Activated CD4-positive, alpha-beta memory T cell treated with anti-CD3 and anti-CD28 coated beads for 36 hours (primary cell): ENCODE measurements at places on chromosomes 4 and X.

DNA sequence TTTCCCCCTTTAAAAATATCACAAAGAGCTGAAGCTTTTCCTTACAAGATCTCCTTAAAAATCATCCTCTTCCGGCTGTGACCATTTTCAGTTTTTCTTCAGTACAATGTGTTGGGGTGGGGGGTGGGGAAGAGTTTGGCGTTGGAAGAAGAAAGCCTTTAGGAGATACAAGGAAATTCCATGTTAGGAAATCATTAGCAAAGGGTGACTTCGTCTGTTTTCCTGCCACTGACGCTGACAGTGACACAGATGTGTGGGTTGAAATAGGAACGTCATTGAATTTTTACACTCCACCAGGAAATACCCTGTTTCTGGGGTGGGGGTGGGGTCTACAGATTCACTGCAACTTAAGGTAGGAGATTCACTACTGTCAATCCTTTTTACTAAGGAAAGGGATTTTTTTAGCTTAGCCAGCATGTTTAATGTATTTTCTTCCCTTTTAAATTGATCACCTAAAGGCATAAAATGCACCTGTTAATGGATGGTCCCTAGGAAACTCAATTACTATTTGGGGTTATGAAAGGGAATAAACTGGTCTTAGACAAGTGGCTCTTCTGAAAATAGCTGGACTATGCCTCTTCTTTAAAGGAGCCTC is 3.9 kb downstream of the MAMLD1 start:
- peak; percentile 25 for DNase-seq
- peak overlapping the region; percentile 64 for H3K27ac ChIP-seq
- peaks cover 15% of the 10 kb centered on the region for H3K4me1 ChIP-seq
- no peaks in the 10 kb centered on the region for H3K36me3 ChIP-seq
- peak overlapping the region; percentile 78 for H3K4me3 ChIP-seq

DNA sequence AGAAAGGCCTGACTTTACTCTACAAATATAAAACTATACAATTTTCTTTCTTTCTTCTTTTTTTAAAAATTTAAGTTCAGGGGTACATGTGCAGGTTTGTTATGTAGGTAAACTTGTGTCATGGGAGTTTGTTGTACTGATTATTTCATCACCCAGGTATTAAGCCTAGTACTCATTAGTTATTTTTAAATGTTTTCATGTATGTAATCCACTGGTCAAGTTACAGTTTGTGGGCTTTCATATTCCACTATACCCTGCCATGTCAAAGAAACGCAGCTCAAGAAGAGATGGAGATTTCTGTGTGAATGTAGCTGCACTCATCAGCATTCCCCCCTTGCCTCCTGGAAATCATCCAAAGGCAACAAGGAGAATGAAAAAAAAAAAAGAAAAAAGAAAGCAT is 31.2 kb upstream of the SPRY1 start:
- peaks cover 4% of the 10 kb centered on the region for H3K27me3 ChIP-seq
- H3K36me3 ChIP-seq = no peaks in the 10 kb centered on the region
- H3K4me1 ChIP-seq = no peaks in the 10 kb centered on the region
- no peak for DNase-seq

- DNase-seq = peak; percentile 8
- no peaks in the 10 kb centered on the region for H3K4me1 ChIP-seq
- no peaks in the 10 kb centered on the region for H3K27me3 ChIP-seq
- no peak overlapping the region for H3K4me3 ChIP-seq
These were observed 803.0 kb downstream of the DMD start for GRCh38 chrX:32408389-32408788.

DNA sequence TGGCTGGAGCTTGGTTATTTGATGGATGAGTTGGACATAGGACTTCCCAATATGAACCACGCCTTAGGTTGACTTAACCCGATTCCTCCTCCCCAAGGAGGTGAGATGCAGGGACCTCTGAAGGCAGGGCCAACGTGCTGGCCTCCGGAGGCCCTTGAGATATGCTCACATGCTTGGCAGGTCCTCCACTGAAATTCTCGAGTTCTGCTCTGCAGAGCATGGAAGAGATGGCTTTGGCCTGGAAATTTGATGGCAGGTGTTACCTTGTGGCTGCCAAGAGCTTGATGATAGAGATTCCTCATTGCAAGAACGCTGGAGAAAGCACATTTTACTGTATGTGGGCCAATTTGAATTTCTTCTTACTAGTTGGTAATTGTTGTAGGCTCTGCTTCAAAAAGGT is 117.4 kb upstream of the LIMCH1 start:
- H3K36me3 ChIP-seq = no peaks in the 10 kb centered on the region
- no peak for DNase-seq
- H3K27me3 ChIP-seq = no peaks in the 10 kb centered on the region
- no peak overlapping the region for H3K4me3 ChIP-seq

- DNase-seq = no peak
- H3K27ac ChIP-seq = no peak overlapping the region
- H3K4me3 ChIP-seq = no peak overlapping the region
- H3K36me3 ChIP-seq = no peaks in the 10 kb centered on the region
These were observed 49.4 kb upstream of the PRDM5 start for GRCh38 chr4:120971884-120972283.

DNA sequence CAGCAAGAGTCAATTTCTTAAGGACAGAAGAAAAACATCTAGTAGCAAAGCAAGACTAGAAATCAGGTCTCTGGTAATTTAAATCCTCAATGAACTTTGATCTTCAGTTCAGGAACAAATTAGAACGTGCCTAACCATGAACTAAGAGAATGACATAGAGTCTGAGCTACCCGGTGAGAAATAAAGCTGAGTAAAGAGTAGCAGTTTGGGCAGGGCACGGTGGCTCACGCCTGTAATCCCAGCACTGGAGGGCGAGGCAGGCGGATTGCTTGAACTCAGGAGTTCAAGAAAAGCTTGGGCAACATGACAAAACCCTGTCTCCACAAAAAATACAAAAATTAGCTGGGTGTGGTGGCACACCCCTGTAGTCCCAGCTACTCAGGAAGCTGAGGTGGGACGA is 37.7 kb downstream of the ACE2 start:
- no peak overlapping the region for H3K27ac ChIP-seq
- peaks cover 1% of the 10 kb centered on the region for H3K27me3 ChIP-seq
- no peaks in the 10 kb centered on the region for H3K36me3 ChIP-seq
- no peaks in the 10 kb centered on the region for H3K4me1 ChIP-seq

- DNase-seq = no peak
- no peaks in the 10 kb centered on the region for H3K36me3 ChIP-seq
- no peak overlapping the region for H3K27ac ChIP-seq
- H3K27me3 ChIP-seq = peaks cover 3% of the 10 kb centered on the region
These were observed 170.1 kb downstream of the ATP10D start for GRCh38 chr4:47654972-47655693.

DNA sequence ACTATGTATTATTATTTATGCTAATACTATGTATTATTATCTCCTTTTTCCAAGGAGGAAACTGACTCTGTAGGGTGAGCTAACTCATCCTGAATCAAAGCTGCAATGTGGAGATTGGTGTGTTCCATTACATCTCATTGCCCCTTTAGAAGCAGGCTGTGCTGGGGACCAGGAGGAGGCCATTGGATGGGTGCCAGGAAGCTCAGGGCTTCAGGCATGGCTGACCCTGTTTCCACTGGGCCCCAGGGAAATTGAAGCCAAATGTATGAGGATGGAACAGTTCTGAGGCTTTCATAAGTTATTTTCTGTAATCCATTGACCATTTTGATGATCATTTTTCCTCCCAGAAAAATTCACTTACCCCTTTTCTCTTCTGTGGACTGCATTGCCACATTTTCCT is 418.8 kb upstream of the ZFP42 start:
- H3K36me3 ChIP-seq = no peaks in the 10 kb centered on the region
- no peak for DNase-seq
- no peak overlapping the region for H3K27ac ChIP-seq
- H3K4me3 ChIP-seq = no peak overlapping the region

- H3K27me3 ChIP-seq = no peaks in the 10 kb centered on the region
- no peak overlapping the region for H3K27ac ChIP-seq
- no peak for DNase-seq
- H3K4me3 ChIP-seq = no peak overlapping the region
These were observed 51.7 kb upstream of the CHRDL1 start for GRCh38 chrX:110847334-110847733.

GRCh38 chrX:74925225-74926088 is at the start of gene NEXMIF:
Gene NEXMIF, minus strand, starts transcription at chrX:74925452.
- peaks cover 8% of the 10 kb centered on the region for H3K27me3 ChIP-seq
- peak within 1 kb of the TSS; percentile 80 for H3K4me3 ChIP-seq
- DNase-seq = peak; percentile 51
- H3K4me1 ChIP-seq = peaks cover 8% of the 10 kb centered on the region
- H3K36me3 ChIP-seq = no peaks in the 10 kb centered on the region
- H3K27ac ChIP-seq = peak within 1 kb of the TSS; percentile 64

DNA sequence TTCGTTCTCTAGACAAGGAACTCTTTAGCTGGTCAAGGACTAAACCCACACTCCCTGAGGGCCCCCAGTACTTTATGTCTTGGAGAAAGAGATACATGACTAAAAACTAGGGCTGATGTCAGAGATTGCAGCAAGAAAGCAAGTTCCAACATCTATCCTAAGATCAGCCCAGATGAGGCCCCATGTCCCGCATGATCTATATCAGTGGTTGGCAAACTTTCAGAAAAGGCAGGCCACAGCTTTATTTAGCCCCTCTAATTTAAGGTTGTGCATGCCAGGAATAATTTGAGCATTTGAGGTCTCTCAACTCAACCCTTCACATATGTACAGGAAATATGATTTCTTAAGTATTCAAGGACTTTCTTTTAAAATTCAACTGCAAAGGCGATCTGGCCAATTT is 44.1 kb upstream of the FRMD7 start:
- no peak for DNase-seq
- no peaks in the 10 kb centered on the region for H3K4me1 ChIP-seq

GRCh38 chr4:186886759-186887158 is 163.1 kb upstream of the FAT1 start:
- H3K36me3 ChIP-seq = no peaks in the 10 kb centered on the region
- no peak overlapping the region for H3K27ac ChIP-seq
- no peak overlapping the region for H3K4me3 ChIP-seq
- no peaks in the 10 kb centered on the region for H3K4me1 ChIP-seq
